ENCODE measurements at places on chromosomes 12 and 14.

- no peaks in the 10 kb centered on the region for H3K36me3 ChIP-seq
- no peak overlapping the region for H3K27ac ChIP-seq
- H3K4me1 ChIP-seq = no peaks in the 10 kb centered on the region
- DNase-seq = no peak
Measured at GRCh38 chr12:113582521-113583218, 111.0 kb upstream of the LHX5 start.

DNA sequence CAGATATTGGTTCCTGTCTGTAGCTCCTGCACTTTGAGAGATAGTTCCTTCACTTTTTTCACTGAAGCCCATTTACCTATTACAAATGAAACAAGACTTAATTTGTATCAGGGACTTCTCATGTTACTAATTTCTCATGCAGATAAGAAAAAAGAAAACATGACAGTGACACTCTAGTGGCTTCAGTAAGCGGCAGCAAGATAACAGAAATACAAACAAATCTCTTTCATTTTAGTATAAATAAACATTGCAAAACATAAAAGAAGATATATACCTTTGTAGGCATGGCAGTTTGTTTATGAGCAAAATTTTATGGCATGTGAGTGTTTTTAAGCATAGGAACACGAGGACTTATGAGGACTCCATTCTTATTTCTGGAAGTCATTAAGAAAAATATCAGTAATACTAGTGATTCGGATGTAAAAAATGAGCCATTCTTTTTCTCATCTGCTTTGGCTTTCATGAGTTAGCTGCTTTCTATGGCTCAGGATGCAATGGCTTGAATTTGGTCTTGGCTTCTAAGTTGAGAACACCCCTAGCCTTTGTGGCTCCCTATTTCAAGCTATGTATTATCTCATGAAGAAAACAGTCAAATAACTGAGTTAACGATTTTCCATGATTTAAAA, 310.1 kb upstream of the RGS6 start:
- DNase-seq = no peak
- no peak overlapping the region for H3K27ac ChIP-seq
- H3K4me1 ChIP-seq = no peaks in the 10 kb centered on the region

GRCh38 chr14:56959869-56960268, 149.6 kb upstream of the OTX2 start:
- DNase-seq = no peak

DNA sequence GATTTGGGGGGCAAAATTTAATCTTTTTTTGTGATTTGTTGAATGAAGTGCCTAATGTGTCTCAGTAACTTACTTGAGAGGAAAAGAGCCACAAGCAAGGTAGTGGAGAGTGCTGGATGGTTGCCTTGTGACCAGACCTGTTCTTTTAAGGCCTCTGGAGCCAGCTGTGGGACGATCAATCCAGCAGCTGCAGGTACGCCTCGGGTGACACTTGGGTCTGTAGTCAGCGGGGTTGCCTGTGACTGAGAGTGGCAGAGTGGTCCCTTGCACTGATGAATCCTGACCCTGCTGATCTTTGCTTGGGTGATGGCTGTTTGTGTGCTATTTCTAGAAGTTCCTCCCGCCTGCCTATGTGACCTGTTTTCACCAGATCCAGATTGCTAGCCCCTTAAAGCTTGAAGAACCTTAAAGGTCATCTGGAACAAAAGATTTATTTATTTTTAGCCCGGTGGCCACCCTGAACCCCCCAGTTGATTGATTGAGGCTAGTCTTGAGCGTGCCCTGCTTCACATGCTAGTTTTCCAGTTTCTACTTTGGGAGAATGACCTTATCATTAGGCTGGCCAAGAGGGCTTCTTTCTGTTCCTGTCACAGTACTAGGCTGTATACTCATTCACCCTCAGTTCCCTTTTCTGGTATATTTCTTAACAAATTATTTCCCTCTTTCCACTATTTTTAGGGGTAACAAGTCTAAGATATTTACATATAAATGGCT, 23.2 kb downstream of the PRKCH start:
- H3K36me3 ChIP-seq = no peaks in the 10 kb centered on the region
- peak overlapping the region; percentile 45 for H3K4me3 ChIP-seq
- peak overlapping the region; percentile 19 for H3K27ac ChIP-seq
- DNase-seq = no peak
- no peaks in the 10 kb centered on the region for H3K27me3 ChIP-seq

- no peak overlapping the region for H3K27ac ChIP-seq
- H3K36me3 ChIP-seq = no peaks in the 10 kb centered on the region
- H3K27me3 ChIP-seq = no peaks in the 10 kb centered on the region
- no peaks in the 10 kb centered on the region for H3K4me1 ChIP-seq
Measured at GRCh38 chr12:108232565-108232964, 103.5 kb downstream of the WSCD2 start.

DNA sequence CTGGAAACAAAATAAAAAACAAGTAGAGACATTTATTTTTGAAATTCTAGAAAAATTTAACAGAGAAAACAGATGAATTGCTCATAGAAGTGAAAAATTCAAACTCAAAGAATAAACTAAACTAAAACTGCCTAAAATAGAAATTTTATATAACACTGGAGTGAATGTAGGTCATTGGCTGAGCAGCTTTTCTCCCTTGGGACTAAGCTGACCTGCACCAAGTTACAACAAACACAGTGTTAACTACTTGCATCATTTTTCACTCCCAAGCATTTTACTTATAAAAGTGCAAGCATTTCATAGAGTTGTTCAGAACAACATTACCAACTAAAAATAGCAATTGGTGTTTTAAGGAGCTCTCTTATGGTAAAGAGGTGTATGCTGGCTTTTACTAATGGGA, 298.1 kb downstream of the MED13L start:
- H3K27me3 ChIP-seq = no peaks in the 10 kb centered on the region
- no peak overlapping the region for H3K4me3 ChIP-seq
- no peak for DNase-seq

DNA sequence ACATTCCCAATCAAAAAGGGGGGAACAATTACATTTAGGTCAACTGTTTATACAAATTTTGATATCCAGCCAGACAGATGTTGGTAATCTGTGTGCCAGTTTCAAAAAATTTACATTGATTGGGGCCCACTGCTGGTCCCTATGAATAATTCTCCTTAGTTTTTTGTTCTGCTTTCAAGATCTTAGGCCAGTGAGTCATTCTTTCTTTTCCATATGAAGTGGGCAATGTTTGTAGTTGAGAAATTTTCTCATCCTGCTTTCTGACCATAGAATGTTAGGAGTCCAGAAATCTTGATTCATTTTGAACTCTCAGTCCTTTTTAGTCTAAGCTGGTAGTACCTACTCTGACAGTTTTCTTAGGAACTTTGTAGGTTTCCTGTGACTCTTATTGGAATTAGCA, 244.3 kb downstream of the DIO2 start:
- no peak overlapping the region for H3K27ac ChIP-seq
- no peaks in the 10 kb centered on the region for H3K4me1 ChIP-seq
- no peak for DNase-seq
- no peaks in the 10 kb centered on the region for H3K27me3 ChIP-seq
- H3K4me3 ChIP-seq = no peak overlapping the region

DNA sequence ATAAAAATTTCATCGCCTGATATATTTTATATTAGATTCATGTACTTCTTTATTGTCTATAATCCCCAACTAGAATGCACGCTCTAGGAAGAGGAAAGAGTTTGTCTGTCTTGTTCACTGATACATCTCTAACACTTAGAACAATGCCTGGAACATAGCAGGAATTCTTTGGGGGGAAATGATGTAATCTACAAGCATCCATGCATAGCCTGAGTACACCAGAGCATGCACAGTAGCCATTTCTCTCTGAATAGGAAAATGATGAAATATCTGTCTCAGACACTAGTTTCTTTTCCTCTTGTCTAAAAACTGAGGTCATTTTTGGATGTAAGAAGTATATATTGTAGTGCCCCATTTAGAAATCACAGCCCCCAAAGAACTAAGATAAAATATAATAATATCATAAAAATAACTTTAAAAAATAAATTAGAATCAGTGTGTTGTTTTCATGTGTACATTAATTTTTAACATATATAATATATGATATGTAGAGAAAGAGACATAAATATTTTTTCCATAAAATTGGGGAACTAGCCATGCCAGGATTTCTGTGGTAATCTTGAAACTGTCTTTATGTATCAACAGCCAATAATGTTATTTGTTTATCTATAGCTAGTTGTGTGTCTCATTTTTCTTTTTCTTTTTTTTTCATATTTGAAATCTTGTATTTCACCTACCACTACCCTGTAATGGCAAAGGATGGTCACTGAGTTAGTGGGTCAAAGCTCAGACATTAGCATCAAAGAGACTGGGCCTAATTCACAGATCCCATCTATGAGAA, 155.6 kb upstream of the TMCC3 start:
- H3K36me3 ChIP-seq = no peaks in the 10 kb centered on the region
- H3K27me3 ChIP-seq = no peaks in the 10 kb centered on the region
- no peak for DNase-seq
- H3K4me3 ChIP-seq = no peak overlapping the region
- no peak overlapping the region for H3K27ac ChIP-seq

- no peak overlapping the region for H3K27ac ChIP-seq
- H3K36me3 ChIP-seq = no peaks in the 10 kb centered on the region
- H3K4me3 ChIP-seq = no peak overlapping the region
- H3K4me1 ChIP-seq = no peaks in the 10 kb centered on the region
- H3K27me3 ChIP-seq = no peaks in the 10 kb centered on the region
- no peak for DNase-seq
Measured at GRCh38 chr12:130989391-130989790, 35.7 kb downstream of the ADGRD1 start.

DNA sequence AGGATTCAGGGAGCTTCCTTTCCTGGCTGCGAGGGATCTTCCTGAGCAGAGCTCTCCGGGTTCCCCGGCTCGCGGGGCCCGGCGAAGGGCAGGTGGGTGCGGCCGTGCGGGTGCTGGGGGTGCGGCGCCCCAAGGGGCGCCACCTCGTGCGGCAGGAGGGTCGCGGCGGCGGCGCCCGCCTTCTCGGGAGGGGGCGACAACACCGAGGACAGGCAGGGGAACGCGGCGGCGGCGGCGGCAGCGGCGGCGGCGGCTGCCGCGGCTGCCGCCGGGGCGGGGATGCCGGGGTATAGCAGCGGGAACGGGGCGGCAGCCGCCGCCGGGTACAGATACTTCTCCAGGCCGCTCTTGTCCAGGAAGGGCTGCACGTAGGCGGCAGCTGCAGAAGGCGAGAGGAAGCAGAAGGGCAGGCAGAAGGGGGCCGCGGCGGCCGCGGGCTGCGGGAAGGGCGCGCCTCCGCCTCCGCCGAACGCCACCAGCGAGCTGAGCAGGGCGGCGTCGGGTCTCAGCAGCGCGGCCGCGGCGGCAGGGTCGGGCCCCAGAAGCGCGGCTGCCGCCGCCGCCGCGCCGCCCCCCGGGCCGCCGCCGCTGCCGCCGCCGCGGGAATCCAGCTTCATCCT, 2.7 kb downstream of the BHLHE41 start:
- peaks cover 43% of the 10 kb centered on the region for H3K27me3 ChIP-seq
- H3K4me1 ChIP-seq = peaks cover 27% of the 10 kb centered on the region
- no peak overlapping the region for H3K4me3 ChIP-seq
- H3K36me3 ChIP-seq = no peaks in the 10 kb centered on the region

Measured in CD8-positive, alpha-beta memory T cell (primary cell).